Stimulated activated CD8-positive, alpha-beta memory T cell treated with anti-CD3 and anti-CD28 coated beads, Interleukin-4, amount 100 ng/mL, for 4 hours (primary cell): ENCODE measurements at places on chromosomes 3 and 15.

DNA sequence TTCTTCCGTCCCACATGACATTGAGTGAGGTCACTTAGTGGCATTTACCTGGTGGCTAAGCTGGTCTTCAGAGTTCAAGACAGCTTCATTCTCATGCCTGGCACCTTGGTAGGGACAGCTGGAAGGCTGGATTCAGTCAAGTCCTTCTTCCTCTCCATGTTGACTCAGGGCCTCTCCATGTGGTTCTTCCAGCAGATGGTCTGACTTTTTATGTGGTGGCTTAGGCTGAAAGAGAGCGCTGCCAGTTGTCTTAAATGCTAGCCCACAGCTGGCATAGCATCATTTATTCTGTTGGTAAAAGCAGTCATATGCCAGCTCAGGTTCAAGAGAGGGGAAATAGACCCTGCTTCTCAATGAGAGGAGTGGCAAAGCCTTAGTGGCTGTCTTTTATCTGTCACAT, 53.0 kb upstream of the CTDSPL start:
- DNase-seq: no peak

DNA sequence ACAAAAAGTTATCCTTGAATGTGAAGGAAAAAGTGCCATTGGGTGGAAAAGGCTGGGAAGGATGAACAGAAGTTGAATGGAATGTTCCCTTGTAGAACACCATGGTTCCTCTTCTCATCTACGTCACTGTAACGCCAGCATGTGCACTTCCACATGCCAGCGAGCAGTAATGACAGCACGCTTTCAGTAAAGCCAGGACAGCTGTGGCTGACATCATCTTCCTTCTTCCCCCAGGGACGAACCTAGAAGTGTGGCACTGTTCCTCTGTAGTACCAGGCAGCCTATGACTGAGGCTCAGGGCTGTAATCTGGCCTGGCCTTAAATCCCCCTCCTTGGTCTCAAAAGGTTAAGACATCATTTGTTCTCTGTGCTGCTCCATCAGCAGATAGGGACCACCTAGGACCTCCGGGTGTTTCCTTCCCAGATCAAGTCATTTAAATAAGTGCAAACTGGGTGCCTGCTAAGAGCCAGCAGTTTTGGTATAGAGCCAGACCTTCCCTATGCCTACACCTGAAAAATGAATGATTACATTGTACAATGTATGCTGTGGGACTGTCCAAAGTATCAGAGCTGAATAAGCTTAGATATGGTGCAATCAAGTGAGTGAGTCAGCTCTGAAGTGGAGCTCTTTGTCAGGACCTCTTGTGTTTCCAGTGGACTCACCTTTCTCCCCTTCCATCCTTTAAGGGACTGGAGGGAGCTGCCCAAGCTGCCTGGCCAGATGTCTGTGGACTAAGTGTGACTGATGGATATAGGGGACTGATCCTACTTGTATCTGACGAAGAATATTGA, 5.6 kb upstream of the SRPRB start:
- DNase-seq: no peak

DNA sequence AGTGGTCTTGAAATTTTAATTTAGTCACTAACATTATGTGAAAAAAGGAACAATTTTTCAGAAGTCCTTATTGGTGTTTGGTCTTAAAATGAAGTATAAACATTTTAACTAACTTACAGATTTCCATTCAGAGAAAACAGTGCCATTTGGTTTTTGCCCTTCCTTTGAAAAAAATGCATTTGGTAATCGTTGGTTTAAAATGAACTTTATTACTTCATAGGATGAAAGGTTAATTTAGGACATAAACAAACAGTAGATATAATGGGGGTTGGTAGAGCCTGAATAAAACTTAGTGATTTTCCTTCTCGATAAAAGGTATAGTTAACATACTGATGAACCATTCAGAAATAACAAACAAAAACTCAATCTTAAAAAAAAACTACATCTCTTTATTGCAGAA, 39.7 kb downstream of the TFG start:
- no peak for DNase-seq

- DNase-seq: no peak
These were observed at the start of gene GP9 for GRCh38 chr3:129060276-129061022. GP9 (plus strand) TSS chr3:129060779; CDS start chr3:129061740, 961 bp downstream.
